ENCODE measurements at places on chromosomes 2 and 18. TPM values are rescaled to one million over a fixed set of nuclear protein-coding genes. Genes with fewer than 3 reads are reported as not detected.

CIB4 gene
- total RNA-seq, result not detected

DSEL gene
- total RNA-seq, result 1.1 TPM

GNAL gene
- total RNA-seq, result 0.67 TPM

ORC4 gene
- total RNA-seq, result 34.6 TPM

REG3A gene
- total RNA-seq, result not detected

FAM237A gene
- not detected for total RNA-seq

GRCh38 chr2:204145791-204146190 is 209.2 kb downstream of the ICOS start:
- H3K36me3 ChIP-seq, result no peaks in the 10 kb centered on the region
- peak overlapping the region; percentile 61 for H3K4me3 ChIP-seq
- no peak for DNase-seq
- no peaks in the 10 kb centered on the region for H3K27me3 ChIP-seq
- H3K27ac ChIP-seq, result peak overlapping the region; percentile 29

DNA sequence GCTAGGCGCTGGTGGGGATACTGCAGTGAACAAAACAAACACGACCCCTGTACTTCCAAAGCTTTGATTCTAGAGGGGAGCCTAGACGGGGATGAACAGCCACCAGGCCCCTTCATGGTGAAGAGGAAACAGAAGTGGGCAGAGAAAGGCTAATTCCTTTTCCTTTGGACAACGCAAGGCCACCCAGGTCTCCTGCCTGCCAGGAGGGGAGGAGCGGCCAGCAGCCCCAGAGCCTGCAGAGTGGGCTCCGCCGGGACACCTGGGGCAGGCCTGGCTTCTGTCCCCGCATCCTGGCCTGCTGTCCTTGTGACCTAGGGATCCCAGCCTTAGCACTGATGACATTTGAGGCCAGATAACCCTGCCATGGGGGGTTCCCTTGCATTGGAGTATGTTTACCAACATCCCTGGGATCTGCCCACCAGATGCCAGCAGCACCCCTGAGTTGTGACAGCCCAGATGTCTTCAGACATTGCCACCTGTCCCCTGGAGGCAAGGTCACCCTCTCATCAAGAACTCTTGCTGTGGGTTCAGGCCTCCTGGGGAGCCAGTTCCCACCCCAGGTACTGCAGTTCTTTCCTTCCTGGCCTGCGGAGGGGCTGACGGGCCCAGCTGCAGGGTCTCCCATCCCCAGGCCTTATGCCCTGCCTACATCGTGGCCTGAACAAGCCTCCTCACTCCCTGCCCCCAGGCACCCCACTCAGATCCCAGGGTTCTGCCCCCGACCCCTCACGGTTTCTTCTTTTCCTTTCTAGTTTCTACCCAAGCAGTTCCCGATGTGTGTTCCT is 125.7 kb downstream of the SEPTIN10 start:
- DNase-seq, result no peak
- H3K4me3 ChIP-seq, result no peak overlapping the region
- no peaks in the 10 kb centered on the region for H3K36me3 ChIP-seq
- no peaks in the 10 kb centered on the region for H3K27me3 ChIP-seq
- H3K4me1 ChIP-seq, result no peaks in the 10 kb centered on the region
- no peak overlapping the region for H3K27ac ChIP-seq

DNA sequence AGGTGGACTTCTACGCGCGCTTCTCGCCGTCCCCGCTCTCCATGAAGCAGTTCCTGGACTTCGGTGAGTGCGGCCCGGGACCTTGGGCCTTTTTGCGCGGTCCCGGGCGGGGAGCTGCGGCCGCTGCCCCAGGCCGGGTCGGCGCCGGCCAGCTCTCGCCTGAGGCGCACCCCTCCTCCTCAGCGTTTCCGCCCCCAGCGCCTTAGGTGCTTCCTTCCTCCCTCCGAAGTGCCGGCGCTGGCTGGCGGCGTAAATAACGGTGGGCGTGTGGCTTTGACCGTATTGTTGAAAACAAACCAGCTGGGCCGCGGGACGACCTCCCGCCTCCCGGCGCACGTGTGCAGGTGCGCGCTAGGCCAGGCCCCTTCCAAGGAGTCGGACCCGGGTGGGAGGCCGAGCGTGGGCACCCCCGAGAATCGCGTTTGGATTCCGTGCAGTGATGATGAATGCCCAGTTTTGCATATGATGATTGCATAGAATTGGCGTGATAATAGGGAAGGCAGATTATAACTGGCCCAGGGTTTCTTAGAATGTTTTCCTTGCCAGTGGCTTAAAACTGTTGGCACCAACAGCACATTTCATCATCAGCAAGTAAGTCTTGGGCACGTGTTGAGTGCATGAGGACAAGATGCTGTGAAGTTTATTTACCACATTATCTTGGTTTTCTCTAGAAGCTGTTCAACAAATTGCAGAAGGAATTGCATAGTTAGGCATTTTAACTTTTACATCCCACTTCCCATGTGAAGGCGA is 569 bp downstream of the PDK1 start:
- H3K4me3 ChIP-seq, result peak overlapping the region; percentile 84
- H3K4me1 ChIP-seq, result peaks cover 10% of the 10 kb centered on the region
- H3K27me3 ChIP-seq, result no peaks in the 10 kb centered on the region

DNA sequence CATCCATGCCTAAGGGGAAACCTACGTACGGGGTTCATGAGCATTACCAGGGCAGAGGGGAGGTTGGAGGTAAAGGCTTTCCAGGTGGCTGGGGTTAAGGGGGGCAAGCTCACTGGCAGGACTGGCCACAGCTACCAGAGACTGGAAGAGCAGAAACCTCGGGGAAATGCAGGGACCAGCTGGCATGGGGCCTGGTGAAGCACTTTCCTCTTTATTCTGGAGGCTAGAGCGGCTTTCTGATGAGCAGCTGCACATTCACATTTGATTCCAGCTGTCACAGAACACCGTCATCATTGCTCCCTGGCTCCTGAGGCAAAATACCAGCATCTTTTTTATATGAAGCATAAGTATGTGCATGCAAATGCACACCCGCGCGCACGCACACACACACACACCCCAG is 28.7 kb upstream of the LRRC30 start:
- no peaks in the 10 kb centered on the region for H3K4me1 ChIP-seq
- H3K4me3 ChIP-seq, result no peak overlapping the region
- no peak overlapping the region for H3K27ac ChIP-seq
- H3K27me3 ChIP-seq, result no peaks in the 10 kb centered on the region

DNA sequence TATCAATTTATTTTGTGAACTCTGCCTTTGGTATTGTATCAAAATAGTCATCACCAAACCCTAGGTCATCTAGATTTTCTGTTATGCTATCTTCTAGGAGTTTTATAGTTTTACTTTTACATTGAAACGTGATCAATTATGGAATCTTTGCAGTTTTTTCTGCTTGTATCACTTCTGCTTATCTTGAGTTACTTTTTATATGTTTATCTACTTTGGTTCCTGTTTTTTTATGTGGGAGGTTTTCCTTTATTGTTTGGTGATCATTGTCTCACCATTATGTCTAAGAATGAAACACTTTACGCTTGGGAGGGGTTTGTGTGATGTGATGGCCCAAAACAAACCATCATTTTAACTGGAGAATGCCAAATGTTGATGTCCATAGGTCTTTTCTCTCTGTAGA is 261.2 kb downstream of the SPAG16 start:
- H3K27me3 ChIP-seq, result no peaks in the 10 kb centered on the region
- H3K4me1 ChIP-seq, result no peaks in the 10 kb centered on the region
- no peak overlapping the region for H3K27ac ChIP-seq
- no peak overlapping the region for H3K4me3 ChIP-seq
- H3K36me3 ChIP-seq, result no peaks in the 10 kb centered on the region

DNA sequence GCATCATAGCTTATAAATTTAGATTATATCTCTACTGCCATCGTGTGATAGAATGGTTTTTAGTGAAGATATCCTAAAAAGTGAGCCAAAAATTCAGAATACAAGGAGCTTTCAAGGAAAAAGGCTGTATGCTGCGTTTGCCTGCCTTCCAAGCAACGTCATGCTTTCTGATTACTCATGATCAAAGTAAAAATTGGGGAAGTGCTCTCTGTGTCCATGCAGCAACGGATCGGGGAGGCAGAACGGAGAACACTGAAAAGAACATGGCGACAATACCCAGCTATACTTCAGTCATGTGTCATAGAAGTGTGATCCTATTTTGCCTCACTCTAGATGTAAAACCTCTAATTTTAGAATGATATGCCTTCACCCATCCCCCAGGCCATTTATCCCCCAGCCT is 185.7 kb downstream of the SUCLG1 start:
- H3K27ac ChIP-seq, result no peak overlapping the region
- no peaks in the 10 kb centered on the region for H3K27me3 ChIP-seq
- no peak for DNase-seq
- no peaks in the 10 kb centered on the region for H3K36me3 ChIP-seq
- peaks cover 7% of the 10 kb centered on the region for H3K4me1 ChIP-seq
- no peak overlapping the region for H3K4me3 ChIP-seq

DNA sequence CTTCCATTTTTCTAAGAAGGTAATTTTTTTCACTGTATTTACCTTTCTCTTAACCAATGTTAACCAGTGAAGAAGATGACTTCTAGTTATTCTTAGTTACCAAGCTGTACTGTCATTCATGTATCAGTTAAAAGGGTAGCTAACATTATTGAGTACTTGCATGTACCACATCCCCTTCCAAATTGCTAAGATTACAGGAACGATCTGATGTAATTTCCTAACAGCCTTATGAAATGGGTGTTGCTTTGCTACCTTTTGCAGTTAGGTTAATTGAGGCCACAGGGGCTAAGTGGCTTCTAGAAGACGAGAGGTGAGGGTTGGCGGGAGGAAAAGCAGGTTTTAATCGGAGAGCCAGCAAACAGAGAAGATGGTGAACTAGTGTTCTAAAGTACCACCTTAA is 1.8 kb upstream of the SULT6B1 start:
- H3K27ac ChIP-seq, result no peak overlapping the region
- H3K4me3 ChIP-seq, result no peak overlapping the region
- DNase-seq, result no peak
- no peaks in the 10 kb centered on the region for H3K36me3 ChIP-seq
- no peaks in the 10 kb centered on the region for H3K27me3 ChIP-seq

GRCh38 chr2:44104855-44105271 is 63.8 kb upstream of the PPM1B start:
- H3K36me3 ChIP-seq, result no peaks in the 10 kb centered on the region
- DNase-seq, result no peak
- no peaks in the 10 kb centered on the region for H3K4me1 ChIP-seq
- H3K27ac ChIP-seq, result no peak overlapping the region
- H3K27me3 ChIP-seq, result no peaks in the 10 kb centered on the region
- no peak overlapping the region for H3K4me3 ChIP-seq

Measured in naive thymus-derived CD4-positive, alpha-beta T cell (primary cell).